ENCODE measurements at places on chromosomes 11 and 22.
A peak's percentile ranks its signal among the peaks of the same experiment; 100 is the strongest.

- no peak for DNase-seq
Measured at GRCh38 chr11:118892964-118893363, 9.3 kb downstream of the CXCR5 start.

DNA sequence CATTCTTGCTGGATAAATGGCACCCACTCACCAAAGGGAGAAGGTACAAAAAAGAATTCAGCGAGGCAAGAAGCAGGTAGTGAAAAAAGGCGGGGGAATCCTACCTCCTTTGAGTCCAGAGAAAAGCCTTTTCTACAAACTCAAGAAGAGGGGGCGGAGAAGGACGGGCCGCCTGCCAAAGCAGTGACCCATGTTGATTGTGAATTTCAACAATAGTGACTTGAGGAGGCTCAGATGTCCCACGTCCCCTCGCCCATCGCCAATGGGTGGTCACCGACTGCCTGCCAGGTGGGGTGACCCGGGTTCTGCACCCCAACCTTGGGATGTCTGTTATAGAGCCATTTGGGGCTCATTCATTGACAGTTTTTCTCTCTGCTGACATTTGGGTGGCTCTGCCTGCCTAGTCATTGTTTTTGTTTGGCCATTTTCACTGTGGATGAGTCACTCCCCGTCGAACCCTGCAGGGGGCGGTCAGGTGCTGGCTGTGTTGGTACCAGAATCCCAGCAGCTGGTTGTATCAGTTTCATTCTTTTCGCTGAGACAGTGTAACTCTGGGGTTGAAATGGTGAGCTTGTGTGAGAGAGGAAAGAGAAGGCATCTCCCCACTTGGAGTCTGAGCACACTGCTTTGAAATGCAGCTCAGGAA, 163.4 kb upstream of the NCAM1 start:
- no peak for DNase-seq

- no peak for DNase-seq
Measured at GRCh38 chr11:75836417-75836816, 21.4 kb downstream of the UVRAG start.

GRCh38 chr22:44210722-44211121, 30.0 kb downstream of the PARVG start:
- peak; percentile 52 for DNase-seq

DNA sequence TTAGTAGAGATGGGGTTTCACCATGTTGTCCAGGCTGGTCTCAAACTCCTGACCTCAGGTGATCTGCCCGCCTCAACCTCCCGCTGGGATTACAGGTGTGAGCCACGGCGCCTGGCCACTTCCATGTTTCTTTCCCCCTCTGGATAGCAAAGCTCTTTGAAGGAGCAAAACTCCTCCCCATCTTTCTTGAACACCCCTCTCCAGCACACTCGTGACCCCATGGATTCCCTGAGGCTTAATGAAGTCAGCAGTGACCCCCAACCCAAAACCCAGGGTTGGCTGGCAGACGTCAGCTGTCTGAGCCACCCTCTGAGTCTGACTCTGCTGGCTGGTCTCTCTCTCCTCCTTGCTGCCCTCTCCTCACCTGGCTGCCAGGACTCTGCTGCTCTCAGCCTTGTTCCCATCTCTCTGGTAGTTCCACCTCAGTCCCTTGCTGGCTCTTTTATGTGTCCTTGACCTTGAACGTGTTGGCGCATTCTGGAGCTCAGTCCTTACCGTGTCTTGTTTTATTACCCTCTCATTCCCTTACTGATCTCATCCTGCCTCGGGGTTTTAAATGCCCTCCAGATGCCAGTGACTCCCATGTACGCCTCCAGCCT, 44.5 kb downstream of the PARVG start:
- no peak for DNase-seq

- DNase-seq: no peak
Measured at GRCh38 chr11:43905813-43906241, 25.2 kb downstream of the ALKBH3 start.

GRCh38 chr22:37643225-37643847, 3.9 kb downstream of the SH3BP1 start:
- no peak for DNase-seq

GRCh38 chr11:88849368-88849767, 216.4 kb downstream of the GRM5 start:
- DNase-seq: peak; percentile 54

- no peak for DNase-seq
Measured at GRCh38 chr11:62054081-62054480, 69.7 kb upstream of the INCENP start.

DNA sequence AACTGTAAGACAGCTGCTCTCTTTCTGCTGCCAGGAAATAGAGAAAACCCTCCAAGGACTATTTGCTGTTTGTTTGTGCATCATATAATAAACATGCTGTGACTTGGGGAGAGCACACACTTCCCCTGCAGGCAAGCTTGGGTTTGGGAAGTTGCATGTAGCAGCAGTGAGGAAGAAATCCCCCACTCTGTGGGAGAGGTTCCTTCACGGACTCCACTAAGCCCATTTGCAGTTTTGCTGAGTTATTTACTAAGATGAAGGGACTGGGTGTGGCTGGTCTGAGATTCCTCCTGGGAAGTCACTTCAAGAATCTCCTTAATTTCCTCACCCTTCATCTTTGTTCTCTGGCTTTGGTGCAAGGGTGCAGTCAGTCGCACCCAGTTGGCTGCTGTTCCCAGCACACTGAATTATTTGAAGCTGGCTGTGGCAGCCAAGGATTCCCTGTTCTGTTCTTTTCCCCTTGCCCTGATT, 104.9 kb downstream of the ARFGAP2 start:
- no peak for DNase-seq

GRCh38 chr11:27356624-27357222, 6.3 kb downstream of the CCDC34 start:
- no peak for DNase-seq

DNA sequence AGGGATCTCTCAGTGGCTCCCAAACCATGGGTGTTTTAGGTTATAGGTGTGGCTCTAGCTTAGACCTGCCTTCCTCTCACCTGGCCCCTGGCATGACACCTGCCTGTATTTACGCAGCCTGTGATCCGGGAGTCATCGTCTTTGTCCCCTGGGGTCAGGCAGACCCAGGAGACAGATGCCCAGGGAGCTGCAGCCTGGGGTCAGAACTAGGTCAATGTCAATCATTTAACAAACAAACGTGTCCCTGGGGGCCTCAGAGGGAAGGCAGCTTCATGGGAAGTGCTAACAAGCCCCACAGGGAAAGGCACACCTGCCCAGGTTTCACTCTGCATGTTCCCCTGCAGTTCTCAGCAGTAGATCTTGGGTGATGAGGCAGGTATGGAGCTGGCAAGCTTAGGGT, 12.0 kb downstream of the BACE1-AS start:
- no peak for DNase-seq

GRCh38 chr11:48163360-48164100, 53.1 kb upstream of the OR4B1 start:
- DNase-seq: no peak

DNA sequence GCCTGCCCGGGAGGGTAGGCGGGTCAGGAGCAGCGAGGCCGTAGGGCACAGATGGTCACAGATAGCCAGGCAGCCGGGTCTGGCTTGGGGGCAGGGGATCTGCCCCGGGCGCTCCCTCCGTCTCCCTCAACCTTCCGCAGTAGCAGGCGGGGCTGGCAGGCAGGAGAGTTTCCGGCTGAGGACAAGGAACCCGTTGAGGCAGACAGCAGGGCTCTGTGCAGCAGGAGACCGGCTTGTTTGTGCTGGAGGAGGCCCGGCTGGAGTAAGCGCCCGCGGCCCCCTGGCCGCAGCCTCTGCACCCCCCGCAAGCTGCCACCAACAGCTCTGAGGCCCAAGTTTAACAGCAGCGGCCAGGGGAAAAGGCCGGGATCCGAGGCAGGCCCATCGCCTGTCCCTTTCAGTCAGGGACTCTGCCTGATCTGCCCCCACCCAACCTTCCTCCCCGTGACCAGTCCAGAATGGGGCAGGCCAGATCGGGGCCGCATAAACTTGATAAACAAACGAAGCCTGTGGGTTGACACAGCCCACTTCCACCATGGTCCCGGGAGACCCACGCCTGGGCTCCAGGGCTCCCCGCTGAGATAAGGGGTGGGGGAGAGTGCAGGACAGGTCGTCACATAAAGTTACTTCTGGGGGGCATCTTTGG, 13.6 kb downstream of the SCARF2 start:
- no peak for DNase-seq

All from AG09309 (cell line).